ENCODE measurements at places on chromosomes 12 and 14.

- DNase-seq, result no peak
Observed at GRCh38 chr14:92573761-92574498, 60.3 kb downstream of the RIN3 start.

DNA sequence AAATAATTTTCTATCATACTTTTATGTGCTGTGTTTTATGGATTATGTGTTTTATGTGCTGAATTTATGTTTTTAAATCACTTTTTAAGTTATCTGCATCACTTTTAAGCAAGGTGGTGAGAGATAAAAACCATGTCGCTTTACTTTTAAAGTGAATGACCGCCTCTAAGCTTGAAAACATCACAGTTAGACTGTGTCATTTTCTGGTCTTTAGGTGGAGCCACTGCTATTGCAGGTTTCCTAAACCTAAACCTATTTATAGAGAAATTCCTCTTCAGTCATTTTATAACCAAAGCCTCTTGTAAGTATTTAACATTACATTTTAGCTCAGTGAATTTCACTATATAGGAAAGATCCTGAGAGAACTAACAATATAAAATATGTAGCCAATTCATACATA lies 21.0 kb upstream of the MDM2 start:
- no peak for DNase-seq

DNA sequence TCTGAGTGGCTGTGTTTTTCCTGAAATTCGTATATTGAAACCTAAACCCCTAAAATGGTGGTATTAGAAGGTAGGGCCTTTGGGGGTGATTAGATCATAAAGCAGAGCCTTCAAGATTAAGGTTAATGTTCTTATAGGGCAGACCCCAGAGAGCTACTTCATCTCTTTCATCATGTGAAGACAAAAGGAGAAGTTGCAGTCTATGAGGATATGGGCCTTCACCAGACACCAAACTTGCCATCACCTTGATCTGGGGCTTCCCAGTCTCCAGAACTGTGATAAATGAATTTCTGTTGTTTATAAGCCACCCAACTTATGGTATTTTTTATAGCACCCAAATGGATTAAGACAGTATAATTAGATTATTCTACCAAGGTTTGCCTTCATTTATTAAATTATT lies 275.0 kb upstream of the ATP2B1 start:
- no peak for DNase-seq

DNA sequence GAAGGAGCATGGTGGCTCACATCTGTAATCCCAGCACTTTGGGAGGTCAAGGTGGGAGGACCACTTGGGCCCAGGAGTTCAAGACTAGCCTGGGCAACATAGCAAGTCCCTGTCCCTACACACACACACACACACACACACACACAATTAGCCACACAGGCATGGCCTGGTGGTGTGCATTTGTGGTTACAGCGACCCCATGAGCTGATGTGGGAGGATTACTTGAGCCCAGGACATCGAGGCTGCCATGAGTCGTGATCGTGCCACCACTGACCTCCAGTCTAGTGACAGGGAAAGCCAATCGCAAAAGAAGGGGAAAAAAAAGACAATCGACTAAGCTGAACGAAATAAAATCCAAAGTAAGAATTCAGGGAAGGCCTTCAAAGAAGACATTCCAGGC lies 67.9 kb downstream of the TBX3 start:
- DNase-seq, result no peak

GRCh38 chr12:112420740-112421139 lies 2.0 kb downstream of the PTPN11 start:
- DNase-seq, result no peak

GRCh38 chr12:30308010-30308717 lies 387.5 kb downstream of the IPO8 start:
- no peak for DNase-seq

DNA sequence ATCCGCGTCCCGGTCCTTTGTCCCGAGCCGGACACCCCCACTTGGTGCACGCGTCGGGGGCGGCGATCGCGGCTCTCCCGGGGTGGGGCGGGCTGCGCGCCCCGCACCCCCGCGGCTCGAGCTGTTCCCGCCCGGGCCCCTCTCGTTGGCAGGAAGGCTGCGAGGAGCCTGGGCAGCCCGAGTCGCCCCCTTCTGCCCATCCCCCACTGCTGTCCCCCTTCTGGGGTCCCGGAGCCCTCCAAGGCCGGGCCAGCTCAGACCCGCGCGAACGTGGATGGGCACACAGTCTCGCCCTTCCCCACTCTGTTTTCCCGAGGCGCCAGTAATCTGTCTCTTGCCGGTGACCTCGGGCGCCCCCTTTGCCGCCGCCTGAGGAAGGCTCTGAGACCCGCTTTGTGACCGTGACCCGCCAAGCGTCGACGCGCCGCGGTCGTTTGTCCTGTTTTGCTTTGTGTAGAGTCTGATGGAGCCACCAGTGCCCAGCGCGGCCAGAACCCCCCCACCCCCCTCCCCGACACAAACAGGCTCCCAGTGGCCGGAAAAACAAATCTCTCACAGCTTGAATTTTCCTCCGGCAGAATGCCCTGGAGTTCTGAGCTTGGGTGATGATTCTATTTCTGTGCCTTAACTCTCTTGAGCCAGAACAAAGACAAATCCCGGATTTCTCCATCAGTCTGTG lies 610 bp downstream of the C14orf132 start:
- DNase-seq, result peak; percentile 50

DNA sequence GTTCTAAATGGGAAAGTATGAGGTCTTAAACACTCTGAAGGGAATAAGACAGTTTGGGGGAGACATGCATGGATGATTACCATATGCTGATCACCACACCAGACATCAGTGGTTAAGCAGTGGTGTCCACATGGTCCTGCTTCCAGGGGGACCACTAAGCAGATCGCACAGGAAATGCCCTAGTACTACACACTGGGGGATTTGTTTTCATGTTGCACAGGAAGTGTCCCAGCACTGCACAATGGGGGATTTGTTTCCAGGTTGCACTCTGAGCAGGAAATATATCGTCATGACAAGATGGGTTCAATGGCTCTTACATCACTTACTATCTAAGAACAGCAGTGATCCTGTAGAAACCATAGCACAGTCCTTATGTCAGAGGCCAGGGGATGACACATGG lies 245.5 kb downstream of the BCL11B start:
- DNase-seq, result no peak

DNA sequence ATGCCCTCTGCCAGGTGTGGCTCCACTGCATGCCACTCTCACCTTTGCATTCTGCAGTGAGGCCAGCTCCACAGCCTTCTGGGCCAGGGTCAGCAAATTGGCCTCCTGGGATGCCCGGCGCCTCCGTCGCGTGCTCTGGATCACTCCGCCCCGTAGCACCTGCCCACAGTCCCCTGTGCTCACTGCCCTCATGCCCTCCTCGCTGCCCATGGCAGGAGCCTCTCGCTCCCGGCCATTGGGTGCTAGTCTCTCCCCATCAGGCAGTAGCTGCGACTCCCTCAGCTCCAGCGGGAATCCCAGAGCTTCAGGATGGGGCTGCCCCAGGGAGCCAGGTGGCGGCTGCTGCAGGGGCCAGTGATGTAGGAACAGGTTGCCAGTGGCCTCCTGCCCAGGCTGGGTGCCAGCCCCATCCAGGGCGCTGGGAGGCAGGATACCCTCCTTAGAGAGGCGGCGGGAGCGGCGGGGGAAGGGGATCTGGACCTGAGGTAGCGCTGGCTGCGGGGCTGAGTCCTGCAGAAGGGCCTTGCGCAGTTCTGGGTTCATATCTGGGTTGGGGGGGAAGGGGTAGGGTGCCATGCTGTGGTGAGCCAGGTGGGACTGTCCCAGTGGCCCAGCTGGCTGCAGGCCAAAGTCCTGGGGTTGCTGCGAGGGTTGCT lies 24.5 kb upstream of the PNMA1 start:
- DNase-seq, result no peak

- DNase-seq, result no peak
Observed at GRCh38 chr12:124044809-124045321, 71.8 kb downstream of the ZNF664 start.

- DNase-seq, result no peak
Observed at GRCh38 chr14:105617201-105617777, 90.9 kb downstream of the TMEM121 start.

- DNase-seq, result peak; percentile 36
Observed at GRCh38 chr12:49188201-49188915, 522 bp downstream of the TUBA1A start.

DNA sequence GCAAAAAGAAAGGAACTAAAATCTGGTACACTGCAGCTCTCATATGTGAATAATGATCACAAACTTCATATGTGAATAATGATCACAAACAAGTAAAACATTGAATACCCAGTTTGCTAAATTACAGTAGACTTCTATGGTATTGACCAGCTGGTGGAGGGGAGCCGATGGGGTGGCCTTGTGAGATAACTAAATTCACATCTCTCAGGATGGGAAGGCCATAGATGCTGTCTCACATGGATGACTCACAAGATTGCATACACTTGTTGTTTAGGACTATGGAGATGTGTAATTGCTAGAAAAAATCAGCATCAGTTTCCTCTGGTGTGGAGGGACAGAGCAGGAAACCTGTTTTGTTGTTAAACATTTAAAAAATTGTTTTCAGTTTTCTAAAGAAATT lies 49.2 kb downstream of the ACACB start:
- no peak for DNase-seq

- DNase-seq, result no peak
Observed at GRCh38 chr14:26766726-26767125, 168.9 kb upstream of the NOVA1 start.

- no peak for DNase-seq
Observed at GRCh38 chr12:107807471-107808150, 33.1 kb downstream of the ASCL4 start.

- DNase-seq, result no peak
Observed at GRCh38 chr12:119685375-119685774, 17.4 kb downstream of the PRKAB1 start.

DNA sequence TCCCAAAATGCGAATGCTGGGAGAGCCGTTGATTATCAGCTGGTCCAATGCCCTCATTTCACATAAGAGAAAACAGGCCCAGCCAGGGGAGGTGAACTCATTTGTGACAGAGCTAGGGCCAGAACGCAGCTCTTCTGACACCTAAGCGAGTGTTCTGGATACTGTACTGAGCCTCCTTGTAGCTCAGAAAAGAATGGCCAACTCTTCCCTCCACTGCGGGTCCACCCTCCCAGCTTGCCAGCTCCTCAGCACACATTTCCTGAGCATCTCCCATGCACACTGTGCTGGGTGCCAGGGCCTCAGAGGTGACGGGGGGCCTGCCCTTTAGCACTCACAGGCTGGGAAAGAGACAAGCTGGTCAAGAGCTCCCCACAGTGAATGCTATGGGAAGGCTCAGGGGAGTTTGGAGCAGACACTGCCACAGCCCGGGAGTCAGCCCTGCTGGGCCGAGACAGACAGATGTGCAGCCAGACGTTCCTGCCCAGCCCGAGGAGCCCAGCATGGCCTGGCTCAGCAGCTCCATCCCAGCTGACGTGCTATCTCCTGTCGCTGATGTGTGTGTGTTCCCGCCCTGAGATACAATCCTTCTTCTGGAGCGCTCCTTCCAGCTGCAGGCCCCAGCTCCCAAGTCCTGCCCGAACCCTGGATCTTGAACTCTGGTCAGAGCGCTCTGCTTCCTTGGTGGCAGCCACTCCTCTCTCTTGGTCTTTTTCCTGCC lies 3.5 kb downstream of the CMTM5 start:
- DNase-seq, result no peak

DNA sequence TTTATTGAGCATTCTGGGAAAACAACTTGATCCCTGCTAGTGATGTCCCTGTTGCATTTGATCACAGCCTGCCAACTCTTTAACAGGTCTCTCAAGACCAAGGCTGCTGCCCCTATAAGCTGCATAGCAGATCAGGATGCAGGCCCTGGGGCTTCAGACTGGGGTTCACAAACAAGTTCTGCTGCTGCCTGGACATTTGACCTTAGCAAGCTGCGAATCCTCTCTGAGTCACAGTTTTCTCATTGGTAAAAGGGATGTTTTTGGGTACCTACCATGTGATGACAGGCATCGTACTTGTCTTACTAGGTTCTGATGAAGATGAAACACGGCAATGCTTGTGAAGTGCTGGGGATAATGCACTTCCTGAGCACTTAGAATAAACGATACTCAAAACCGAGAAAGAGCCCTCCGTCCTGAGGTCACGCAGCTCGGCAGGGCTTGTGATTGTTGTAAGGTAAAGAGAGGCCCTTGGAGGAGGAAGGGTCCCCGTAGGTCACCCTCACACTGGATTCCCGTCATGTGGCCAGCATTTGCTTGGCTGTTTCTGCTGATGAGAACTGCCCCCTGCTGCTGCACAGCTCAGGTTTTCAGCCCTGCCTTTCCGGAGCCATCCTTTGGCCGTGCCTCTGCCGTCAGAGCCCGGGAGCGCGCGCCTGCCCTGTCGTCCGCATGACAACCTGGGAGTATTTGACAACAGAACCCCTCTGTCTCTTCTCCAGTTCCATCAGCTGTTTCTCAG lies 39.1 kb downstream of the TSPAN9 start:
- no peak for DNase-seq

GRCh38 chr12:124609041-124609989 lies 41.9 kb upstream of the NCOR2 start:
- no peak for DNase-seq

DNA sequence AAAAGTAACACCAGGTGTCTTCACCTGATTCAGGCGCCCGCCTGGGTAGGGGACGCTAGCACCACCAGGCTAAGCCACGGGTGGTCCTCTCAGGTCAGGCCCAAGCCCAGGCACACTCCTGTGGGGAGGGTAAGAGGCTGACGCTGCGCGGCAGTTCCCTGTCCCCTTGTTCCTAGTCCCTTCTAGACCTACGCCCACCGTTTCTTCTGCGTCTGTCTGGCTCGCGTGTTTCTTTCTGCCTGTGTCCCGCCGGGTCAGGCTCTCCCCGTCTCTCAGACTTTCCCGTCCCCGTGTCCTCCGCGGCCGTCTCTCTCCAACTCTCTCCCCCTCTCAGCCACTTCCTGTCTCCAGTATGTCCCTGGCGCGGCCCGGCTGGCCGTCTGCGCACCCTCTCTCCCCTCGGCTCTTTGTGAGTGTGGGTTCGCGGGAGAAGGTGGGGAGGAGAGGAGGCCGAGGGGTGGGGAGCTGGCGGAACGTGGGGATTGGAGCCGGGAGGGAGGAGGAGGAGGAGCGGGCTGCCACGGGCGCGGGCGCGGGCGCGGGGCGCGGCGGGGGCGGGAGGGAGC lies 3.1 kb upstream of the TNS2 start:
- DNase-seq, result peak; percentile 60

- DNase-seq, result peak; percentile 75
Observed at GRCh38 chr12:95623554-95624170, 72.4 kb upstream of the USP44 start.

DNA sequence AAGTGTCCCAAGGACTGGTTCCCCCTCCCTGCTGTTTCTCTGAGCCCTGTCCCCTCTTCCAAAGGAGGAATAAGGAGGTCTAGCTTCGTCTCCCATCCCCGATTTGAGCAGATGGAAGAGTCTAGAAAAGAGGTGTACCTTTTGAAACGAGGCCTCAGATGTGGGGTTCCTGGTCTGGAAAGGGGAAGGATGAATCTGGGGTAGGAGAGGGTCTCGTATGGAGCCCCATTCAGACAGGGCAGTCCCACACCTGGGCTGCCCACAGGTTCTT lies 13.3 kb downstream of the MEG3 start:
- DNase-seq, result no peak

Data from endothelial cell (in vitro differentiated cells).